IPS DF 19.7 (cell line): ENCODE measurements at places on chromosomes 12 and 14.
A peak's percentile ranks its signal among the peaks of the same experiment; 100 is the strongest.

- no peak for DNase-seq
Measured at GRCh38 chr12:29725587-29726320, 58.0 kb downstream of the TMTC1 start.

DNA sequence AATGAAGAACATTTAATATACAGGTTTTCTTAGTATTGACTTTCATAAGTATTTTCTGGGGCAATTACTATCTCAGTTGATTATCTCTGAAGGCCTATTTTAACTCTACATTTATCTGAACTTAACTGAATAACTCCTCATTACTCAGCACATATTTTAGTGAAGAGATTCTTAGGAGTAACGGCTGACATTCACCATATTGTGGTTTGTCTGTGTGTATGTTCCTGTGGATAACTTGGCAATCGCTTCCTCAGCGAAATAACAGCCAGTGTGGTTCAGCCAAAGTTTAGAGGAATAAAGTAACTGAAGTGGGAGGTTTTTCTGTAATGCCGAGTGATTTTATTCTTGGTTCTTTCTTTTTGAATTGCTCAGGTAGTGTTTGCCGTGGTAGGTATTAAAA lies 168.0 kb downstream of the RAD51B start:
- no peak for DNase-seq

GRCh38 chr14:96261772-96262655 lies 6.0 kb downstream of the BDKRB1 start:
- no peak for DNase-seq

DNA sequence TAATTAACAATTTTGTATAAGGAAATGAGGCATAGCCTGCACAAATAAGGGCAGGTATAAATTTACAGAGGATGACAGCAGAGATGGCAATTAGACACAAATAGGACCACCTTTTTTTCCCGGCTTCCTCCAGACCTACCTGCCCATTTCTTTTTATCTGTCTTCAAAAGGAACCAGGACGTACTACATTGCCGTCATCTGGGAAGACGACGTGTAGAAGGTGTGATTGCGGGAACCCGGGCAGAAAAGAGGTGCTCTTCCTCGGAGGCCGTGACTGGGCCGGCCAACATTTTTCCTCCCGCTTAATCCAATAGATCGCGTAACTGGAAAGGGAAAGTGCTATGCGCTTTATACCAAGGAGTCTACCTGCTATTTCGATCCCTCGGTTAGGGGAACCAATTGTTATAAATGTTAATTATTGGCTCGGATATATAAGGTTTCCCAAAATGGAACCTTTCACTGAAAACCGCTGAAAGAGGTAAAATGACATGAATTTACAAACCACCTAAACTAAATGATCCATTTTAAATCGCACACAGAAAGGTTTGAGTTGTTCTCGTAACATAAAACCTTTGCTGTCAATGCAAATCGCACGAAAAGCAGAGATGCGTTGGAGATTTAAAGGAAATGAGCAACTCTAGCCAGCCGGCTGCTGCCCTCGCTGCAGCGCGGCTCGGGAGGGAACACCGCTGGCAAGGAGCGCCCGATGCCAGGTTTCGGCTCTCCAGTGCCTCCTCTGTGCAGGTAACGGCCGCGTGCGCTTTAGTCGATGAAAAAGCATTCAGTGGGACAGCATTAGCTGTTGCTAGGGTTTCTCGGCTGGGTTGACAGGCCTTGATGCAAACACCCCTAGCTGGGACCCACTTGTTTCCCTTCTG lies 2.8 kb upstream of the SIX1 start:
- no peak for DNase-seq

DNA sequence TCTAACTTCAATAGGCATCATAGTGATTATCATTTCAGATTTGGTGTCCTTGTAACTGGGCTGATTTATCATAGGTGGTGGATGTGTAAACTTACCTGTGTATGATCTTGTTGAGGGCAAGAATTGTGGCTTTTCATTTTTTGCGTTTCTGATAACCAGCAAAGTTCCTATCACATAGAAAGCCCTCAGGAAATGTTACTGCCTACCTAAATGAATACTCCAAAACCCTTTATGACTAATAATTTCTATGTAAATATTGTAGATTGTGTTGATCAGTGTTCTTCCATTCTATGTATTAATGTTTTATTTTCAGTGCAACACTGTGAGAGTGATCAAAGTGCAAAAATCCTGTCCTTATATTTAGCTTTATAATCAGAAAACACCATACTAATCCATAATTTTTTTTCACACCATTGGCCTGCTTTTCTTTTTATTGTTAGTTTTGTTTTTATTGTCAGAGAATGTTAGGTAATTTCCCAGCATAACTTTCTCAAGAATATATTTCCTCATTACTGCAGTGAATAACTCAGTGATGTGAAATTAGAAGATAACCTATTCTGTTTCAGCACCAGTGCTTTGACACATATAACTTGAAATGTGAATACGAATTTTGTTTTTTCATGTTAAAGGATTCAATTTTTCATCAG lies 94.1 kb downstream of the GPHN start:
- DNase-seq = no peak

- no peak for DNase-seq
Measured at GRCh38 chr12:89351489-89352241, 636 bp downstream of the DUSP6 start.

DNA sequence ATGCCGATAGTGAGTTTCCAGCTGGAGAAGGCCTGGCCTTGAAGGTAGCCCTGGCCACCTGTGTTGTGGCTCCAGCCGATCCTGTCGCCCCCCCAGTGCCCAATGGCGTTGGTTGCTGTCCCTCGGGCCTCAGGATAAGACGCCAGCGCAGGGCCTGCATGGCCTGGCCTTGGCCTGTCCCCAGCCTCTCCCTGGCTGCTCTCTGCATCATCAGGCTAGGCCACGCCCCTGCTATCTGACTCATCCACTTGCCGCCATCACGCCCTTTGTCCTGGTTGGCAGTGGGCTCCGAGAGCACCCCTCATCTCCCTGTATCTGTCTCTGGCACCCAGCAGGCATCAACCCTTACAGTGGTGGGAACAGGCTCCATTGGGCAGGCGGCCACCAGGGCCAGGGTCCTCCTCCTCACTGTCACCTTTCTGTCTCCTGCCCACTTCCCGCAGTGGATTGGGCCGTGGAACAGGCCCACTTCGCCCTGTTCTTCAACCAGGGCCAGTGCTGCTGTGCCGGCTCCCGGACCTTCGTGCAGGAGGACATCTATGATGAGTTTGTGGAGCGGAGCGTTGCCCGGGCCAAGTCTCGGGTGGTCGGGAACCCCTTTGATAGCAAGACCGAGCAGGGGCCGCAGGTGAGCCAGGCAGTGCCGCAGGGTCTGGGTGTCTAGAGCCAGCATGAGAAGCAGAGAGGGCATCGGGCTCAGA lies 25.6 kb downstream of the ALDH2 start:
- DNase-seq = no peak

- DNase-seq = peak; percentile 52
Measured at GRCh38 chr14:93430315-93431035, at the start of gene UNC79. TSS of gene UNC79 (plus strand) at chr14:93430939. CDS start at chr14:93431030, 91 bp downstream.

DNA sequence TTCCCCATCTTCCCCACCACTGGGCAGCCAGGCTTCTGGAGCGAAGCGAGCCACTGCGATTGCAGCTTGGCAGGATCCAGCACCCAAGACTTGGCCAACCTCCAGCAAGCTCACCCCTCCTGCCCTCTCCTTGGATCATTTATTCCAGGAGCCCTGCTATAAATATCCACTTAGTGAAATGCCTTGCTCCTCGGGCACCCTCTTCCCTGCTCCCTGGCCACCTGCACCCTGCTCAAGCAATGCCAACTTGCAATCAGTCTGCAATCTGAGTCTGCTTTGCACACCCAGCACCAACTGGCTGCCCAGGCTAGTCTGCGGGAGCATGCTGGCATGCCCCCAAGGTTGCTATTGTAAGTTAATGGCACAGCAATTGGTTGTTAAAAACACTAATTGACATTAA lies 666.0 kb downstream of the MED13L start:
- DNase-seq = no peak

DNA sequence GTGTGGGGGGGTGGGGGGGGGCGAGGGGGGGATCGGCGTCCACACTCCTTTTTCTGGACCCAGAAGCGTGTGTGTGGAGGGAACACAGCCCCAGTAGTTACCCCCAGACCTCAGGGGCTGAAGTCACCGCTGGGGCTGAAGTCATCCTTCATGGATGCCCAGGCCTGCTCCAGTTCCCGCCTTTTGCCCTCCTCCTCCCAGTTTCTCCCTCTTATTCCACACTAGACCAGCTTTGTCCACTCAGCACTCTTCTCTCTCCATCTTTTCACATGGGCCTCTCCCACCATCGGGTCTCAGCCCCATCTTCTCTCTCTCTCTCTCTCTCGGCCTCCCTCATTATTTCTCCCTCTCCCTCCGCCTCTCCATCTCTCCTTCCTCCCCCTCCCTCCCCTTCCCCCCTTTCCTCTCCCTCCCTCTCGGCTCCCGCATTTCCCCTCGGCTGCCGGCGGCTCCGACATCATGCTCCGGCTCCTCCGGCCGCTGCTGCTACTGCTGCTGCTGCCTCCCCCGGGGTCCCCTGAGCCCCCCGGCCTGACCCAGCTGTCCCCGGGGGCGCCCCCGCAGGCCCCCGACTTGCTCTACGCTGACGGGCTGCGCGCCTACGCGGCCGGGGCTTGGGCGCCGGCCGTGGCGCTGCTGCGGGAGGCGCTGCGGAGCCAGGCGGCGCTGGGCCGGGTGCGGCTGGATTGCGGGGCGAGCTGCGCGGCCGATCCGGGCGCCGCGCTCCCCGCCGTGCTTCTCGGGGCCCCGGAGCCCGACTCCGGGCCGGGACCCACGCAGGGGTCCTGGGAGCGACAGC lies at the start of gene P3H3:
Gene P3H3, plus strand, starts transcription at position 426 of the 799 bp plus-strand sequence. Its CDS starts 34 bp downstream, at position 460.
- no peak for DNase-seq

DNA sequence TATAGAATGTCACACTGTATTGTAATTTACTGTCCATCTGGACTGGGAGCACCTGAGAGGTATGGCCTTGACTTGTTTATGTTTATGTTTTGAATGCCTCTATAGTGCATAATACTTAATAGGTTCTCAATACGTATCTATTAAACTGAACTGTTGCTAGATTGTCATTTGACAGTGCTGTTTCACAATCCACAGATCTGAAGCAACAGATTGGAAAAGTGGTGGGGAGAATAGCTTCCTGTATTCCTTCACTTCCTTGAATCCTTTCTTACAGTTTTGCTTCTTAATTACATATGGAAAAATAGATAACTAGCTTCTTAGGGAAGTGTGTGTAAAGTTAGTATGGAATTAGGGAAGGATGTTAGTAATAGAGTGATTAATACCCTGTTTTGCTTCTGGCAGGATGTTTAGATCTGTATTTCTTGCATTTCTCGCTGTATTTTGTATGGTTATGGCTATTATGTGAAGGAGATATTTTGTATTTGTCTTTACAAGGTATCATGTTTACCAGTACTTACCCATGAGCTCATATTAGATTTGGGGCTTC lies 4.5 kb downstream of the CNOT2 start:
- DNase-seq = no peak

- no peak for DNase-seq
Measured at GRCh38 chr12:93287149-93287548, 90.6 kb upstream of the NUDT4 start.

DNA sequence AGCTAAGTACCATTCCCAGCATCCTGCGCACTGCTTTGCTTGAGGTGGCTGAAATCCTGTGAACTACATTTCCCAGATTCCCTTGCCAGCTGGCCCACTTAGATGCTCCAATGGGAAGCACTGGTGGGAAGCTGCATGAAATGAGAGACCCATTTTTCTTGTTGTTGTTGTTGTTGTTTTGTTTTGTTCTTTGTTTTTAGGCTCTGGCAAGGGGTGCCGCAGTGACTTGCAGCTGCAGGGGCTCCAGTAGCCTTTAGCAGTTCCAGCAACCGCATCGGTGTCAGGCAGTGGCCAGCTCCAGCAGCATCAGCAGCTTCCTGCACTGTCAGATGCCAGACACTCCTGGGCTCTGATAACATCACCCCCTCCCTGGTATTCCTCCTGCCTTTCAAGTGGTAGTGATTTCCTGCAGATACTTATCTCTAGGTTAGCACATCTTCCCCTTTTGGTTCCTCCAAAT lies 8.8 kb upstream of the EGLN3 start:
- no peak for DNase-seq

GRCh38 chr12:49033611-49034285 lies 15.2 kb upstream of the PRKAG1 start:
- no peak for DNase-seq

DNA sequence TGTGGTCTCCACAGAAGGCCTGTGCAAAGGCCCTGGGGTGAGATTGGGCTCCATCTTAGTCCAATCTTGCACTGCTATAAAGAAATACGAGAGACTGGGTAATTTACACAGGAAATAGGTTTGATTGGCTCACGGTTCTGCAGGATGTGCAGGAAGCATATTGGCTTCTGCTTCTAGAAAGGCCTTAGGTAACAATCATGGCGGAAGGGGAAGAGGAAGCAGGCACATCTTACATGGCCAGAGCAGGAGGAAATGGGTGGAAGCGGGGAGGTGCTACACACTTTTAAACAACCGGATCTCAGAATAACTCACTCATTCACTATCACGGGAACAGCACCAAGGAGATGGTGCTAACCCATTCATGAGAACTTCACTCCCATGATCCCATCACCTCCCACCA lies 55.4 kb downstream of the FAR2 start:
- no peak for DNase-seq

DNA sequence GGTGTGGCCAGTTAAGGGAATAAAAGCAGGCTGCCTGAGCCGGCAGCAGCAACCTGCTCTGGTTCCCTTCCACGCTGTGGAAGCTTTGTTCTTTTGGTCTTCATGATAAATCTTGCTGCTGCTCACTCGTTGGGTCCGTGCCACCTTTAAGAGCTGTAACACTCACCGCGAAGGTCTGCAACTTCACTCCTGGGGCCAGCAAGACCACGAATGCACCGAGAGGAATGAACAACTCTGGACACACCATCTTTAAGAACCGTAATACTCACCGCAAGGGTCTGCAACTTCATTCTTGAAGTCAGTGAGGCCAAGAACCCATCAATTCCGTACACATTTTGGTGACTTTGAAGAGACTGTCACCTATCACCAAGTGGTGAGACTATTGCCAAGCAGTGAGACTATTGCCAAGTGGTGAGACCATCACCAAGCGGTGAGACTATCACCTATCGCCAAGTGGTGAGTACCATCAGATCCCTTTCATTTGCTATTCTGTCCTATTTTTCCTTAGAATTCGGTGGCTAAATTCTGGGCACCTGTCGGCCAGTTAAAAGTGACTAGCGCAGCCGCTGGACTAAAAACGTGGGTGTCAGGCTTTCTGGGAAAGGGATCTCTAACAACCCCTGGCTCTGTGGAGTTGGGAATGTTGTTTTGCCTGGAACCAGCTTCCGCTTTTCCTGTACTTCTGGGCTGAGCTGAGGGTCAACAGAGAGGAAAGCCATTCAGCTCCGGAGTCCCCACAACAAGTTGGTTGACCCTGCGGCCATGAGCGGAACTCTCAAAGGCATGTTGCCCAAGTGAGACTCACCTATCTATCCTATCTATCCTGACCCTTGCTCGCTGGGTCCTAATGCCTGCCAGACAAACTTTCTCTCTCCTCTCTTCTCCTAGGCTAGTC lies at the start of gene DHRS2:
Gene DHRS2, plus strand, starts transcription at position 48 of the 895 bp plus-strand sequence. CDS start 2,501 bp downstream, outside the sequence.
- DNase-seq = no peak

GRCh38 chr14:87940382-87940781 lies 52.6 kb downstream of the GALC start:
- no peak for DNase-seq

GRCh38 chr12:52740584-52740983 lies 36.6 kb downstream of the KRT76 start:
- DNase-seq = no peak
